Activated CD4-positive, alpha-beta memory T cell treated with anti-CD3 and anti-CD28 coated beads, Interleukin-2, amount 10 ng/mL, durations not matched to agents 7 days and 5 days (primary cell): ENCODE measurements at places on chromosomes 4 and X.

- H3K36me3 ChIP-seq, result peaks cover 74% of the 10 kb centered on the region
- no peak for DNase-seq
- H3K4me3 ChIP-seq, result no peak overlapping the region
- no peaks in the 10 kb centered on the region for H3K27me3 ChIP-seq
- H3K4me1 ChIP-seq, result peaks cover 80% of the 10 kb centered on the region
Observed at GRCh38 chr4:102815981-102816380, 11.4 kb downstream of the UBE2D3 start.

DNA sequence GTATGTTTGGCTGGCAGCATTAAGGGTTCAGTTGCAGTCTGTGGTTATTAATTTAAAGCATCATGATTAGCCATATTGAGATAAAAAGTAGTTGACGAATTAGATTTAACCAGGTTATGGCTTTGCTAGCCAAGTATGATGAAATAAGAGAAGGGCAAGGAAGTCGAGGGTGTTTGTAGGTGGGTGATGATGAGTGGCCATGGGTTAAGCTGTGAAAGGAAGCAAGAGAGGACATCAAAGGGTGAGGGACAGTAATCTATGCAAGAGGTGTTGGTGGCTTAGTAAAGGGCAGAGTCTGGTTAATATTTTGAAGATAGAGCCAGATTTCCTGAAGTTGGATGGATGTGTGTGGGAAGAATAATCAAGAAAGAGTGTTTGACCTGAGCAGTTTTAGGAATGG is 44.5 kb downstream of the STIM2 start:
- no peaks in the 10 kb centered on the region for H3K27me3 ChIP-seq
- no peak overlapping the region for H3K4me3 ChIP-seq
- no peak overlapping the region for H3K27ac ChIP-seq
- DNase-seq, result no peak

DNA sequence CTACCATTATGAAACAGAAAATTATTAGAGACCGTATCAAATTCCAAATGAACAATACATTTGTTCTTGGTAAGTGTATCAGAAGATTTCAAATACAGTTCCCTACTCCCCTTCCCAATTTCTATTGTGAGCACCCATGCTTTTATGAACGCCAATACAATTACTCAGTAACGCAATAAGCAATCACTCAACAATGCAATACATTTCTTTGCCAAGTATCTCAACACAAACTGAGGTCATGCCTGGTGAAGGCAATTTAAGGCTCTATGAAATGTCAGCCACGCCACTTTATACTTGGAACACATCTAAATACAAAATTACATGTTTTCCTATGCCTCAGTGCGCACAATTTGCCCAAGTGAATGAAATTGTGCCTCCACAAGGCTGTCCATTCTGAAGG is 712 bp downstream of the PNPLA4 start:
- peaks cover 16% of the 10 kb centered on the region for H3K4me1 ChIP-seq
- peak overlapping the region; percentile 84 for H3K4me3 ChIP-seq
- DNase-seq, result no peak
- peak overlapping the region; percentile 16 for H3K27ac ChIP-seq

GRCh38 chr4:149055624-149056023 is 613.4 kb upstream of the NR3C2 start:
- H3K27ac ChIP-seq, result no peak overlapping the region
- H3K4me3 ChIP-seq, result no peak overlapping the region
- no peaks in the 10 kb centered on the region for H3K4me1 ChIP-seq
- H3K36me3 ChIP-seq, result no peaks in the 10 kb centered on the region
- DNase-seq, result no peak

DNA sequence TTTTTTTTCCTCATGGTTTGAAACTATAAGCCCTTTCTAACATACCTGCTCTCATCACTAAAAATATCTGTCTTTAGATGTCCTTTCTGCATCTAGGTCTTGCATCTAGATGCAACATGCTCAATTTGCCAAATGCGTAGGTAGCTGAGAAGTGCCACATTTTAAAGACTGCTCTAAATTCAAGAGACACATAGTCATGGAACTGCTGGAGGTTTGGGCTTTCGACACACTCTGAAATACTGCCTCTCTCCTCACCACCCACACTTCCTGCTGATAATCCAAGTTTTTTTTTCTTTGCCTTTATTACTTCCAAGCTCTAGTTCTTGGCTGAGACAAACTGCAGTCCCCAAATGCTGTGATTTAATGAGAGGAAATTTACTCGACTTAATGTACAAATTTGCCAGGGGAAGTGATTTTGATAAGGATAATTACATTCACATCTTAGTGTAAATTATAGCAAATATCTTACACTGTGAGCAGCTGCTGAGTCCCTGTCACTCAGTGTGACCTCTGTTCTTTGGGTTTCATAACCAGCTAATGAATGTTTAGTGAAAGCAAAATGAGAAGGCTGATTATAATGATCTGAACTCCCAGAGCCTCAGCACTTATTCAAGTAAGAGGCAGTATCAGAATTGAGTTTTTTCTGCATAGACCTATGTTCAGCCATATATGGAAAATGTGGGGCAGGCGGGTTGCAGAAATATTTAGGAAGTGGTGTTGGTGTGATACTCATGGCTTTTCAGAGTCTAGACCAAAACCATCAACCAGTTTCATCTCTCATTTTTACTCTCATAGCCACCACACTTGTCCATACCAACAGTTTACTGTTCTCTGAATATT is 31.3 kb downstream of the DRD5 start:
- H3K27ac ChIP-seq, result peak overlapping the region; percentile 16
- H3K36me3 ChIP-seq, result no peaks in the 10 kb centered on the region
- peak; percentile 37 for DNase-seq
- peaks cover 70% of the 10 kb centered on the region for H3K27me3 ChIP-seq
- H3K4me3 ChIP-seq, result no peak overlapping the region

GRCh38 chr4:153249199-153250041 is 45.2 kb downstream of the TRIM2 start:
- peak overlapping the region; percentile 81 for H3K4me3 ChIP-seq
- DNase-seq, result peak; percentile 78
- H3K4me1 ChIP-seq, result peaks cover 15% of the 10 kb centered on the region
- peak overlapping the region; percentile 28 for H3K27ac ChIP-seq
- H3K27me3 ChIP-seq, result peaks cover 2% of the 10 kb centered on the region
- H3K36me3 ChIP-seq, result no peaks in the 10 kb centered on the region

GRCh38 chr4:119709418-119709817 is 80.8 kb upstream of the PDE5A start:
- peaks cover 2% of the 10 kb centered on the region for H3K4me1 ChIP-seq
- H3K27me3 ChIP-seq, result peaks cover 2% of the 10 kb centered on the region
- H3K4me3 ChIP-seq, result no peak overlapping the region
- H3K27ac ChIP-seq, result no peak overlapping the region

GRCh38 chrX:9278475-9279233 is 186.2 kb upstream of the TBL1X start:
- no peaks in the 10 kb centered on the region for H3K27me3 ChIP-seq
- H3K36me3 ChIP-seq, result no peaks in the 10 kb centered on the region
- peak overlapping the region; percentile 47 for H3K27ac ChIP-seq
- peaks cover 32% of the 10 kb centered on the region for H3K4me1 ChIP-seq
